Osteocyte (in vitro differentiated cells): ENCODE measurements at places on chromosomes 13 and 19. TPM values are rescaled to one million over a fixed set of nuclear protein-coding genes. Genes with fewer than 3 reads are reported as not detected.

B3GNT3 gene
- total RNA-seq, result not detected in 2 replicates

C19orf85 gene
- total RNA-seq, result not detected in 2 replicates

TMEM145 gene
- 0.21 and 0.78 TPM in 2 replicates for total RNA-seq

TLE6 gene
- 0.65 and 1.5 TPM in 2 replicates for total RNA-seq

MRPL54 gene
- 43.8 and 53.2 TPM in 2 replicates for total RNA-seq

MCEMP1 gene
- not detected in 2 replicates for total RNA-seq

NKPD1 gene
- total RNA-seq, result 0.18 and 0.35 TPM in 2 replicates

DNA sequence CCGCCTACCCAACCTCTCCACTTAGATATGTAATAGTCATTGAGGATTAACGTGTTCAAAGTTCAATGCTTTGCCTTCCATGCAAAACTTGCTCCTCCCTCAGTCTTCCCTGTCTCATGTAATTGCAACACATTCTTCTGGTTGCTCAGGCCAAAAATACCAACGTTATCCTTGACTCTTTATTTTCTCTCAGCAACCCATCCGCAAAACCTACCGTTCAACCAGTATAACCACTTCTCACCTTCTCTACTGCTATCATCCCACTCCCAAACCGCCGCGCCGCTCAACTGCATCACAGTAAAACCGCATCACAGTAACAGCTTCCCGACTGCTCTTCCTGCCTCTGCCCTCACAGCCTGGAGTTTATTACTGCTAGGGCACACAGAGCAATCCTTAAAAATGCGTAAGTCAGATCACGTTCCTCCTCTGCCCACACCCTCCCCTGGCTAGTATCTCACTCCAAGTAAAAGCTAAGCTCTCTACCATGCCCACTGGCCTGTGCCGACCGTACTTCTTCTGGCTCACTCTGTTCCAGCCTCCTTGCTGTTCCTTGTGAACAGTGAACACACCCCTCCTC, 8.2 kb downstream of the MTIF3 start:
- no peak for DNase-seq

GRCh38 chr13:110391273-110391672, 84.2 kb downstream of the COL4A2 start:
- no peak for DNase-seq

DNA sequence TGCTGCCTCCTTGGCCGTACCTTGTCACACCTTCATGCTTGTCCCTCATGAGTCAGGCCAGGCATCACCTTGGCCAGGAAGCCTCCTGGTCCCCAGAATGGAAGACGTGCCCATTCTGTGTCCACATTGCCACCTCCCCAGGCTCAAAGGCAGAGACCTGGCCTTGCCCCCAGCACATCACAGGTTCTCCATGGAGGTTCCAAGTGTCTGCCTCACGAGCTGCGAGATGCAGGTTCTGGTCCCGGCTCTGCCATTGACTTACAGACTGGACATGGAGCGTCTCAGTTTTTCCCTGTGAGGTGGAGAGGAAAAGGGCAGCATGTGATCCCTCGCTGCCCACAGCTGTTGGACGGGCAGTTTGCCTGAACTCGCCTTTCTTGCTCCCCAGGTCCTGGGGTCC, 9.1 kb upstream of the SLC7A10 start:
- no peak for DNase-seq

DNA sequence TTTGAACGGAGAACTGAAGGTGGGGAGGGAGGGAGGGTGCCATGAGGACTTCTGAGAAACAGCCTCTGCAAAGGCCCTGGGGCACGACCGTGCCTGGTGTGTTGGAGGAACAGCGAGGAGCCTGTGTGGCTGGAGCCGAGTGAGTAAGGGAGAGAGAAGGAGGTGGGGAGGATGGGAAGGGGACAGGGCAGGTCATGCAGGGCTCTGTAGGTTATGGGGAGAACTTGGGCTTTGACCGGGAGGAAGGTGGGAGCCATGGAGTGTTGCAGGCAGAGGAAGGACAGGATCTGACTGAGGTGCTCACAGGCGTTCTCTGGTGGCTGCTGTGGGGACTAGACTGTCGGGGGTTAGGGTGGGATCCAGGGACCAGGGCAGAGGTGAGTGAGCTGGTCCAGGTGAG, 6.7 kb downstream of the MPND start:
- DNase-seq, result no peak

GRCh38 chr19:4060621-4061177, 6.0 kb downstream of the ZBTB7A start:
- no peak for DNase-seq

- DNase-seq, result peak; percentile 95
Measured at GRCh38 chr19:49157445-49158224, at the start of gene TRPM4. TSS of gene TRPM4 (plus strand) at chr19:49157792. CDS start at chr19:49157867, 75 bp downstream.

DNA sequence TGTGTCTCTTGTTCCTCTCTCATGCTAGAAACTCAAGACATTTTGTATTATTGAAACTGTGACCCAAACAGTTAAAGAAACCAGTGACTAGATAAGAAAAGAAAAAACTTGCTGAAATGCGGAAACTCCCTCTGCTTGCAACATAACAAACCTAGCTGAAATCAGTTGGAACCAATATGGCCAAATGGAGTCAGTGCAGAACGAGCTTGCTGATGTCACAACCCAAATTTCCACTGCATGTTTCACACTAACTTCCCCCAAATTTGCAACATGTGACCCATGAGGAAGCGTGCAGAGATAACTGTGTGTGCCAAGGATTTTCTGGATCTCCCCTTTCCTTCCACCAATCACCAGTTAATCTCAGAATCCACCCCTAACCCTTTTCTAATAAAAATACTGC, 208.0 kb downstream of the DLEU7 start:
- DNase-seq, result no peak

DNA sequence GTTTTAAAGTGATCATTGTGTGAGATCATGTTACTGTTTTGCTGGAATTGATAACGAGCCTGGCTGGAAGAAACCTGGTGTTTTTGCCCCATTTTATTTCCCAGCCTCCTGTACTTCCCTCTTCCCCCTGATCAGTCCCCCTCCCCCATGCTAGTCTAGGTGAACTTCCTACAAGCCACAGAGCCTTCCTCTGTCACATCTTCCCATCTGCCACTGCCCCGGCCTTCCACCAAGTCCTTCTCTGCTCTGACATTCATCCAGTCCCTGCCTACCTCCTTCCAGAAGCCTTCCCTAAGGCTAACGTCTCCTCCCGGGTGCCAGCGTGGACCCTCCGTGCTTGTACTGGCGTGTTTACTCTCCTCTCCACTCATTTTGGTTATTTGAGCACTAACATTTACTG, 14.3 kb downstream of the FARP1 start:
- DNase-seq, result no peak

DNA sequence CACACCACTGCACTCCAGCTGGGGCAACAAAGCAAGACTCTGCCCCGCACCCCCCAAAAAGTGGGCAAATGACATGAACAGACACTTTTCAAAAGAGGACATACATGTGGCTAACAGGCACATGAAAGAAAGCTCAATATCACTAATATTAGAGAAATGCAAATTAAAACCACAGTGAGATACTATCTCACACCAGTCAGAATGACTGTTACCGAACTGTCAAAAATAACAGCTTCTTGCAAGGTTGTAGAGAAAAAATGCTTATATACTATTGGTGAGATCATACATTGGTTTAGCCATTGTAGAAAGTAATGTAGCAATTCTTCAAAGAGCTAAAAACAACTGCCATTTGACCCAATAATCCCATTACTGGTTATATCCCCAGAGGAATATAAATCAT, 99.5 kb upstream of the SPATA13 start:
- DNase-seq, result no peak

- DNase-seq, result no peak
Measured at GRCh38 chr13:34502011-34502410, 440.1 kb upstream of the NBEA start.

GRCh38 chr13:51240178-51240577, 18.0 kb downstream of the FAM124A start:
- no peak for DNase-seq

DNA sequence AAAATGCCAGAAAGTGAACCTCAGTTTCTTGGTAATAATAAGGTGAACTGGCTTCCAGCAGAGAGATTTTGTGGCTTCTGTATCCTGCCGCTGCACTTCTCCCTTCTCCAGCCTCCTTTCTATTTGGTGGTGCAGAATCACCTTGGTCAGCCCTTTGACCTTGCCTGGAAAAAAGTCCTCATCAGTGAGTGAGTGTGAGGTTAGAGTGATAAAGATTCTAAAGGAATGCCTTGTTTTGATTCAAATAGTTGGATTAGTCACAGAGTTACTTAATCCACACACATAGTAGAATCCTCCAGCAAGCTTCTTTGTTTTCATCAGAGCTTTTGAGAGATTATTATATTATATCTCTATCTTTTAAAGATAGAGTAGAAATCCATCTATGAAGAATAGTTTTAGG, 140.9 kb downstream of the KCNRG start:
- no peak for DNase-seq

DNA sequence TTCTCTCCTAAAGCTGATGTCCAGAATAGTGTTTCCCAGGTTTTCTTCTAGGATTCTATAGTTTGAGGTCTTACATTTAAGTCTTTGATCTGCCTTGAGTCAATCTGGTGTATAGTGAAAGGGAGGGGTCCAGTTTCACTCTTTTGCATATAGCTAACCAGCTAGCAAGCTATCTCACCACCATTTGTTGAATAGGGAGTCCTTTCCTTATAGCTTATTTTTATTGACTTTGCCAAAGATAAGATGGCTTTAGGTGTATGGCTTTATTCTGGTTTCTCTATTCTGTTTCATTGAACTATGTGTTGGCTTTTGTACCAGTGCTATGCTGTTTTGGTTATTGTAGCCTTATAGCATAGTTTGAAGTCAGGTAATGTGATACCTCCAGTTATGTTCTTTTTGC, 1386.1 kb downstream of the SLITRK5 start:
- DNase-seq, result no peak

DNA sequence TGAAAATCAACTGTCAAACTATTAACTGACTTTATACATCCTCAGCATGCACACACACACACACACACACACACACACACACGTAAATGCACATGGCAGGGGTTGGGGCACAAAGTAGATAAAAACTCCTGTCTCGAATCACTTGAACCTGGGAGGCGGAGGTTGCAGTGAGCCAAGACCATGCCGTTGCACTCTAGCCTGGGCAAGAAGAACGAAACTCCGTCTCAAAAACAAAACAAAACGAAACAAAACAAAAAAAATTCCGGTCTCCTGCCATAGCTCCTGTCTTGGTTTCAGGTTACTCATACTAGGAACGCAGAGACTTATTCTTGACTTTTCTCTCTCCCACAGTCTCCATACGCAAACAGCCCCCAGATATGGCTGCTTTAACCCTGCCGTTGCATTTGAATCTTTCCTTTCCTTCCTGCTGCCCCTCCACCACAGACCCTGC, 148.9 kb downstream of the SHISA2 start:
- DNase-seq, result no peak

DNA sequence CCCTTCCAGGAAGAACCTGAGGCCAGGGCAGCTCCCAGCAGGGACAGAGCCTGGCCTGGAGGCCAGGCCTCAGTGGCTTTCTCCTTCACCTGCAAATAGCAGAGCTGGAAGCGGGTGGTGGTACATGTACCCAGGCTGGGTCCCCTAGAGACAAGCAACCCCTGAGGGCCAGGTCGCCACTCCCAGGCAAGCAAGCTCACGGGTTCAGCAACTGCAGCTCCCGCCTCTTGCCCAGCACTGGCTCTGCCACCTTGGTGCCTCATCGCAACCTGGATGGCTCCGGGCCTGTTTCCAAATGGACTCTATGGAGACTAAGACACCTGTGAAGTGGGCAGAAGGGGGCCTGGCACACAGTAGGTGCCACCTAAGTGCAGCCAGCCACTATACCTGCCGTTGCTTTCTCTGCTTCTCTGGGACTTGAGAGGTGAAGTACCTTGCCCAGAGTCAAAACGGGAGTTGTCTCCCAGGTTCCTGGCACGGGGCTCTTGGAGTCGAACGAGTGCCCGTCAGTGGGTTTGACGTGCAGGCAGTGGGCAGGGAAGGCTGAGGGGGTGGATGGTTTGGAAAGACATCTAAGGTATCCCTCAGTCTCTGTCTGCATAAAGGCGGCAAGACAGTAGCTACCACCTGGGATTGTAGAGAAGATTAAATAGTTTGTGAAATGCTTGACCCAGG, 2.4 kb upstream of the PLPP2 start:
- no peak for DNase-seq

DNA sequence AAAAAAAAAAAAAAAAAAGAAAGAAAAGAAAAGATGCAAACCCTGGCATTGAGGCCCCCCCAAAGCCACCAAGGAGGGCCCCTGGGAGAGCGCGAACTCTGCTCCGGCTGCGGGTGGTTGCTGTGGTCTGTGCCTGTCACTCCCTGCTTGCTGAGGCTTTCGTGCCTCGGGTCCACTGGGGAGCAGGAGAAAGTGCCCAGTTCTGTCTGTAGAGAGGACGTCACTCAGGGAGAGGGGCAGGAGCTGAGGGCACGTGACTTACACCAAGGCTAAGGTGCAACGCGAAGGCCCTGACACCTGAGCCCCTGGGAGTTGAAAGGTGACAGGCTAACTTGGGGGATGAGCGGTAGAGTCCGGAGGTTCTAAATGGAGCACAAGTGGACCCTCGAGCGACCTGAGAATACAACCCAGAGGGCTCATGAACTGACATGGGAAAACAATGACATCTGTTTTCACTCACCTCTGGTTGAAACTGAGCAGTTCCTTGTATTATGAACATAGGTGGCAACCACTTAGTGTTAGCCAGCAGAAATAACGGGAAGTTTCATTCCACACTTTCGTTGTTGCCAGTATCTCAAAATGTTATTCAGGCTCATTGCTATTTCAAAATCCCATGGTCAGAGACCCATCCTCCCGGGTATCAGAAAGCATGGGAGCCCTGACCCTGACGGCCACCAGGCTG, 69.2 kb upstream of the TM9SF2 start:
- no peak for DNase-seq

DNA sequence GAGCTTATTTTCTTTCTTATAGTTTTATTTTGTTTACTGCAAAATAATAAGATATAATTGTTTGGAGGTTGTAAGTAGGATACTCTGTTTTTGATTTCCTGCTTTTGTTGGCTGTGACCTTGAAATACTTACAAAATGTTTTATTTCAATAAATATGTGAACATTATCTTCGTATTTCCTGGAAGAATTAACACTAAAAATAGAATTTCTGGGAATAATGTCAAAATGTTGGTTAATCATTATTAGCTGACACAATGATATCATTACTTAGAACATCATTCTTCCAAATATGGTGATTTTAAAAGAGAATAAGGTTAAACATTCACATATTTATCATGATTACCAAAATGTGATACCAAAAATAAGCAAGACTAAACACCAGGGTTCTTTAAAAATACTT, 1148.6 kb upstream of the PRR20A start:
- DNase-seq, result no peak

DNA sequence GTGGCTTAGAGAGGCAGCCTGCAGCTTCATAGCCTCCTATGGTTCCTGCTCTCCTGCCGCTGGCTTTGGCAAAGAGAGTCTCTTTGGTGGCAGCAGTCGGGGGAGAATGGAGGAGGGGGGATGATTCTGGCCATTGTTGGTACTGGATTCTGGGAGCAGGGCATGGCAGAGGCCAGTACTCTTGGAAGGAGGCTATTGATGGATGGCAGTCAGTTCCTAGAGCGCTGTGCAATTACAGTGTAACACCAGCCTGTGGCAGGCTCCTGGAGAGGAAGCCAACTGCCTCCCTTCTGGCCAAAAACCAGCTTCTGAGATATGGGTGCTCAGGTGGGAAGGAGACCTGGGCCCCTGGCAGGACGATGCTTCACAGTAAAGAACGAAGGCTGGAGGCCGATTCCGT, 47.9 kb upstream of the TMTC4 start:
- DNase-seq, result no peak
